Stimulated activated CD8-positive, alpha-beta memory T cell treated with anti-CD3 and anti-CD28 coated beads, Interleukin-2, amount 100 ng/mL, for 48 hours (primary cell): ENCODE measurements at places on chromosomes 2 and 18.

DNA sequence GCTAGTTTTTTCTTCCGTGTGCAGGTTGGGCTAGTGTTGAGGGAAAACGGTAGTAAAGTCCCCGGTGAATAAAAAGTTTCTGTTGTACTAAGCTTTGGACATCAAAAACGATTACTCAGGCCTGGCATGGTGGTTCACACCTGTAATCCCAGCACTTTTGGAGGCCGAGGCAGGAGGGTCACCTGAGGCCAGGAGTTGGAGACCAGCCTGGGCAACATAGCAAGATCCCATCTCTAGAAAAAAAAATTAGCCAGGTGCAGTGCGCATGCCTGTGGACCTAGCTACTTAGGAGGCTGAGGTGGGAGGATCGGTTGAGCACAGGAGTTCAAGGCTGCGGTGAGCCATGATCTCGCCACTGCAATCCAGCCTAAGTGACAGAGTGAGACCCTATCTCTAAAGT is 98.1 kb downstream of the ALPK2 start:
- no peak for DNase-seq

DNA sequence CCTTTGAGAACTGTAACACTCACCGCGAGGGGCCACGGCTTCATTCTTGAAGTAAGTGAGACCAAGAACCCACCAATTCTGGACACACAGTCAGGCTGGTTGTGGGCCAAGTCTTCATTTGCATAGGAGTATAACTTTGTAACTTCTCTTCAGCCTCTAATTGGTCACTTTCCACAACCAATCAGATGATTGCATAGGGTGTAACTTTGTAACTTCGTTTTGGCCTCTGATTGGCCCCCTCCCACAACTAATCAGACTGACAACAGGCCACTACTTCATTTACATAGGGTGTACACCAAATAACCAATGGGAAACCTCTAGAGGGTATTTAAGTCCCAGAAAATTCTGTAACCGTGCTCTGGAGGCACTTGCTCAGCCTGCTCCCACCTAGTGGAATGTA is 77.5 kb upstream of the TCF4 start:
- DNase-seq = no peak

DNA sequence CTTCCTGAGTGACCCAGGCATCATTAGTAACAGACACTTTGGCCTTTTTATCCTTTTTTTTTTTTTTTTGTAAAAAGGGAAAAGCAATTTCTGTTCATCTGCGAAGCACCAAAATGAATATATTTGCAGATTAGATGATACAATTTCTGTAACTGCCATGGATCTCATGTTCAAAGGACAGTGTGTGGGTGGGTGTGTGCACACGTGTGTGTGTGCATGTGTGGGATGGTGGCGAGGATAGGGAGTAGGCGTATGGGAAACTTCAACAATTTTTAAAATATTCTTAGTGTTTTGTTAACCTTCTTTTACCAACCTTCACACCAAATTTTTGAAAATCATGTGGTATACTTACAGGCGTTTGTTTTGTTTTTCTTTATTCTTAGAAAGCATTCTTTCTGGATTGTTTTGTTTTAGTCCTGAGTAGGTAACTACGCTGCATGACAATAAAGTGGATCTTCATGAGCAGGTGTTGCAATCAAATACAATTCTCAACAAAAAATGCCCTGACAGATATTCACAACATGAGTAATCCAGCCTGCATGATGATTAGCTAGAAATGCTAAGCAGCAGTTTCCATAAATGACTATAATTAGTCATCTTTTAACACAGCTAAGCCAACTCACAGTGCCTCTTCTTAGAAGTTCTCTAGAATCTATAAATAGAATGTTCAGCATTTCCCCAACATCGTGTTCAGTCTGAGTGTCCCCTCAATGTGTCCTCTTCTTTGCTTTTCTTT is 53.5 kb upstream of the RMDN2 start:
- no peak for DNase-seq

DNA sequence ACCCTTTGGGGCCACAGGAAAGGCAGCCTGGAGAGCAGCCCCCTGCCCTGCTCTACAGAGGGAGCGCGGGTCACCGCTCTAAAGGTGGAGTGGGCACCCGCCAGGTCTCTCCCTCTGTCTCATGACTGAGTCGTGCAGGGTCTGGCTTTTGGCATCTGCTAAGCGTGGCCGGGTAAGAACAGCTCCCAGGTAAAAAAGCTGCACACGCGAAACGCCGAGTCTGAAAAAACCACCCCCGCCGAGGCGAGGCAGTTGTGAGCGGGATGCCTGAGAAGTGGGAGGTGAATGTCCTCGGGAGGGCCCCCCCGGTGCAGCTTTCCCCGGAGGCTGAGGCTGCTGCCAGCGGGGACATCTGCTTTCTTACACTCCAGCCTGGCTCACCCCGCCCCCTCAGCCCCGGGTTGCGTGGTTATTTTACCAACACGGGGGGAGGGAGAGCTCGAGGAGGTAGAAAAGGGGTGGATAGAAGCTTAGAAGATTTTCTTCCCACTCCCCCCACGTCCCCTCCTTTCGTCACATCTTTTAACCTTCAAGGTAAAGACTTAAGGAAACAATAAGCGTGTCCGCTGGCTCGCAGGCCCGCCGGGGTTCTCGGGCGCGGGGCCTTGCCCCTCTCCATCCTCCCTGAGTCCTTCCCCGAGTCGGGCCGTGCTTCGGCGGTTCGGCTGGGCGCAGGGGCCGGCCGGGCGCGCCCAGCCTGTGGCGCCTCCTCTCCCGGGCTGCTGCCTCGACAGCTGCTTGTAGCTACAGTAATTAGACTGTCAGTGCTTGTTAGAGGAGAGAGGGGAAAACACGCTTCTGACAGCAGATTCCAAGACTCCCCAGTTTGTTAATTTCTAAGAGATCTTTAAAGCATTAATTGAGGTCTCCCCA is 70.6 kb upstream of the PSMD14 start:
- DNase-seq = no peak

- DNase-seq = no peak
These were observed 187.3 kb downstream of the FAM210A start for GRCh38 chr18:13539050-13539449.

DNA sequence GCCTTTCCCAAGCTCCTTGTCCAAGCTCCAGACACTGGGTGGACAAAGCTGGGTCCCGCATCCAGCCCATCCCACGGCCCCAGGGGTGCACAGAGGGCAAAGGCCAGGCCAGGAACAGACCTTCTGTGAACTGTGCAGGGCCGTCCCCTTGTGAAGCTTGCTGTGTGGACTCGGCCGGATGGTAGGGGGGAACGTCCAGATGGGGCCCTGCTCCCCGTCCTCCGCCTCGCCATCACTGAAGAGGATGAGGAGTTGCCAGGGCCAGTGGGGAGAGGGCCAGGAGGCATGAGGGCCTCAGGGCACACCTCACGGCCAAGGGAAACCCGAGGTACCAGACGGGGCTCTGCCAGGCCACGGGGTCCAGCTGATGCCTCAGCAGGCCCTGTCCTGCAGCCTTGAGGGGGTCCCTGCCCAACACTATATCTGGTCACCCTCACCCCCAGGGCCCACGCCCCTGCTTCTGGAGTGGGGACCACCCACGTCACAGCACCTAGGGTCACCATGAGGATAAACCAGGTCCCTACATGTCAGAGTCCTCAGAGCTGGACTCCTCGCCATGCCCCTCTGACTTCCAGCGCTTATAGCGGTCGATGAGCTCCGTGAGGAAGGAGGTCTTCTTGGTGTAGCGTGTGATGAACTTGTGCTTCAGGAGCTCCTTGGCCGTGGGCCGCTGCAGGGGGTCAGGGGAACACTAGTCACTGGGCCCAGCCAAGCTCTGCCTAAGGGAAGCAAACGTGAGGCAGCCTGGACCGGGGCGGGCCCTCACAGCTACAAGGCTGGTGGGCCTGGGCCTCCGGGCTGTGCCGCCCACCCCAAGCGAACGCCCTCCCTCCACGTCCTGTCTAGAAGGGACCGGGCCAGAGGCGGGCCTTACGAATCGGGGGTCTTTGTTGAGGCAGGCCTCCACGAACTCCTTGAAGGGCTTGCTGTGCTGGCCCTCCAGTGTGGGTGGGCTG is 10.0 kb downstream of the STK25 start:
- no peak for DNase-seq

GRCh38 chr18:24011123-24011917 is 3.2 kb upstream of the TTC39C start:
- no peak for DNase-seq

DNA sequence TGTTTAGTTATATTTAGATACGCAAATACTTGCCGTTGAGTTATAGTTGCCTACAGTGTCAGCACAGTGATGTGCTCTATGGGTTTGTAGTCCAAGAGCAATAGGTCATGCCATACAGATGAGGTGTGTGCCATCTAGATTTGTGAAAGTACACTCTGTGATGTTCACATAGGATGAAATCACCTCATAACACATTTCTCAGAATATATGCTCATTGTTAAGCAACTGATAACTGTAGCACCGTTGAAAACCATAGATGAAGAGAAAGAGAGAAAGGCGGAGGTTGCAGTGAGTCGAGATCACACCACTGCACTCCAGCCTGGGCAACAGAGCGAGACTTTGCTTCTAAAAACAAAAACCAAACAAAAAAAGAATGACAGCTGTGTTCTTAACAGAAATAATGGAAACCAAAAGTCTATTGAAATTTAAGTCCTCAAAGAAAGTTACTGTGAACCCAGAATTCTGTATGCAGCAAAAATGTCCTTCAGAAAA is 9.5 kb downstream of the DGKD start:
- DNase-seq = no peak

DNA sequence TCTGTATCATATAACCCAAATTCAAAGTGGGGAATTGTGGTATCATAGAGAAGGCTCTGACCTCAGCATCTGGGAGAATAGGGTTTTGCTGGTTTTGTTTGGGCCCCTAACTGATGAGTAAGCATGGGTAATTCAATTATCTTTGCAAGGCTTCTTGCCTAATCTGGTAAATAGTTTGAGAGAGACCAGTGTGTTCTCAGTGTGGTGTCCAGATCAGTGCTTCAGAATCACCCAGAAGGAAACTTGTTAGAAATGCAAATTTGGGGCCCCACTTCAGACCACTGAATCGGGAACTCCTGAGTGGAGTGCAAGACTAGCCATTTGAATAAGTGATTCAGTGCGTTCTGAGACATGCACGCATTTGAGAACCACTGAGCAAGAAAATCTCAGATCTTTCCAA is 282.7 kb downstream of the EPHA4 start:
- no peak for DNase-seq

DNA sequence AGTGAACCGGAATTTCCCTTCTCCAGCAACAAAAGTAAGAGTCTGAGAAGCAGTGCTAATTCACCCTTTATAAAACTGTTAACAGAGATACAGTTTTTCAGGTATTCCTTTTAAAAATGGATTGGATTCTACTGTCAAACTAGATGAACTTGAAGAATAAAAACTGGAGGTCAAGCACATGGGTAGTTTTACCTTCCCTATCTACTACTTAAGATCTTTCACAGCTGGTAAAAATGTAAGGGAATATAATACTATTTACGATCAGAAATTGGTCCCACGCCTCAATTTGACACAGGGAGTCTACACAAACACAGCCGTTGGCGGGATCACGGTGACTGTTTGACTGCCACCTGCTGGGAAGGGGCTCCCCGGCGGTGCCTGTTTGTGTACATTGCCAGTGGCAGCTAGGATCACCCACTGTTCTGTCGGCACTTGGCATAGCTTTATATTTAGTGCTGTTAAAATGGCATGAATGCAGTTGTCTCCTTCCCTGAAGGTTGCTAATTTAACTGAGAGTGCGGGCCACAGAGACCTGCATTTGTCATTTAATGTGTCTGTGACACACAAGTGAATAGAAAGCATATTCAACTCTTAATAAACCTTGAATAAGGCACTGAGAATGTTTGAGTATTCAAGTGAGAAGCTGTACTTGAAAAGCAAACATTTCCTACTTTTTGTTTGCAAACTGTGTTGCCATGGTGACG is 59.5 kb downstream of the ABCG8 start:
- no peak for DNase-seq

DNA sequence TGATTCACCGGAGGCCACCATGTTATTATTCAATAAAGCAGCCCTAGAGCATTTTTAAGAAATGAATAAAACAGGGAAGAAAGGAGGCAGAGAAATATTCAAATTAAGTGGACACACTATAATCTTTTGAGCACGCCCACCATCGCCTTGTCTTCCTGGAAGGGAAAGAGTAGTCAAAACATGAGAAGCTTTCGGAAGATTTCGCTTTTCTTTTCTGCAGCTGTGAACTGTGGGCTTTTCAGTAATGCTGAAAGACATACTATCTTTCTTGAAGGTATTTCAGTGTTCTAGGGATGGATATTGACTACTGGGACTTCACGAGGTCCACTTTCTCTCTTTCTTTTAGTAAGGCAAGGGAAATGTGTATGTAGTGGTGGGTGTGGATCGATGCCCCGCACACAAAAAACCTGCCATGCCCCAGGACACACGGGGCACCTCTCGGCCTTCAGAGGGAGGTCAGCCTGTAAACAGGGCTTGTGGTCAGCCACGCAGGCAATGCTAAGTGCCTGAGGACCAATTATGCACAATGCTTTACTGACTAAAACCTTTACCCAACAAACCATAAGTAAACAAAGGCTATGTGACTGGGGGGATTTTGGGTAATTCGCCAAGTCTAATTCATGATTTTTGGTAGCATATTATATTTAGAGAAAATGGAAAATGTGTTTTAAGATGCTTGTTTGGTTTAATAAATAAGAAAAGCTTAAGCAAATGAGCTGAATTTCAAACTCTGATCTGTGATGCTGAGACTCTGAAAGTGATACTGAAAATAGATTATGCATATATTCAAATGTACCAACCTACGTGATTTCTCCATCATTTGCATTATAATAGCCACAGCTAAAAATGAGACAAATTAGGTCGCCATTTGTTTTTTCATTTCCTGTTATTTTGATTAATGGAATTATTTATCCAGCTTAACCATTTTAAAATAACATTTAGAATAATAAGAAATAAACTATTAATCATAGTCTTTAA is 130.5 kb downstream of the ZNF516 start:
- DNase-seq = no peak

- no peak for DNase-seq
These were observed 54.5 kb upstream of the SPP2 start for GRCh38 chr2:233996000-233996399.

DNA sequence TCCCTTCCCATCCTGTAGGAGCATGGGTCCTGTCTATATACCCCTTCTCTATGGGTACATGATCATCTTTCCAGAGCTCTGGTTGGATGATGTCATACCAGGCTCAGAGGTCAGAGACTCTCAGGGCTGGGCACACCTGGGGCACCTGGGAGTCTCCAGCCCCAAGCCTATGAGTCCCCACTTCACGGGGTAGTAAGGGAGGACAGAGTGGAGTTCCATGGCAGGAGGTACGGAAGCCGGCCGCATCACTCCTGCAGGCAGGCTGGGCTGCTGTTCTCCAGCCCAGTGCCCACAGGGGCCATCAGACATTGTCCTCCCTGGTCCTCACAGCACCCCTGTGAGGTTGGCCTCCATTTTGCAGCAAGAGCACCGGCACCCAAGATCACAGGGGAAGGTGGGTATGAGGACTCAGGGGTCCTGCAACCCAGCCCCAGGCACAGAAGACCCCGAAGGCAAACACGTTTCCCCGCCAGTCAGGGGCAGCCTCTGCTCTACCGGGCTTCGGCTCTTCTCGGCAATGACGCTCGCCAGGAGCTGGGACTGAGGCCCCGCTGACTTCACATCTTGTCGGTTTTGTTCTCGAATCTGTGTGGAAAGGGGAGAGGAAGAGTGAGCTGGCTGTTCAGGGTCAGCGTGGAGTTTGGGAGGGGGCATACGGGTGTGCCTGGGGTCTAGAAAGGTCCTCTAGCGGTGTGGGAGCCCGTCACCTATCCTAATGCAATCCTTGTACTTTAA is 91.5 kb downstream of the ADD2 start:
- DNase-seq = no peak

GRCh38 chr2:54122939-54123338 is 7.5 kb downstream of the ACYP2 start:
- DNase-seq = no peak
